ENCODE measurements at places on chromosomes 2 and 18.

- DNase-seq = peak; percentile 67
These were observed 38.5 kb downstream of the THAP4 start for GRCh38 chr2:241598487-241598886.

GRCh38 chr18:28365411-28365831, 188.5 kb upstream of the CDH2 start:
- peak; percentile 13 for DNase-seq

GRCh38 chr18:48027401-48027963, 97.0 kb upstream of the SMAD2 start:
- DNase-seq = no peak

DNA sequence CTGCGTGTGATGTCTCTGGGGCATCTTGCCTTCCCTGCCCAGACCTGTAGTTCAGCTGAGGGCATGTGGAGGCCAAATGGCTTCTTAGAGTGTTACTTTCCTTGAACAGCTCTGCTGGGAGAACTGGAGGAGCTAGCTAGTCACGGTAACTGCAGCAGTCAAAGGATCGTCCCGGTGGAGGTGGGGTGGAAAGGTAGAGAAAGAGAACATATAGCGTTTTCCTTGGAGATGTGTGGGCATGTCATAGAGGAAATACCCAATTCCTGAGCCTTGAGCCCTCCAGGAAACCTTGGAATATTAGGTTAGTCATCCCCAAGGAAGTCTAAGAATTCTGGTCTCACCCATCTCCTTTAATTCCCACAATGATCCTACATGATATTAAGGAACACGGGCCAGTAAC, 33.5 kb upstream of the IL37 start:
- no peak for DNase-seq

DNA sequence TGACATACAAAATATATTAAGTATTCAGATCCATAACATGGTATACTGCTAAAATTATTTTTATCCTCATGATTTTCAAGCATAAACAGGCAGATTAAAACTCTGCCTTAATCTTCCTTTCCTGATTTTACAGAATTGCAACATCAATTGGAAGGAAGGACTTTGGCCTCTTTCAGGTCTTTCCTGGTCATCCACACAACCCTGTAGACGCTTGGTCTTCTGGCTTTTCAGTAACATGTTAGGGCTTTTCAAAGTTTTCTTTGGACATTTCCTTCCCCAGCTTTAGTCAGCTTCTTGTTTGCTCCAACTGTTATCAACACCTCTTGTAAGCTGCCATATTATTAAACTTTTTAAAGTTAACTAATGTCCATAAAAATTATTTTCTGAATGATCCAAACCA, 1364.9 kb upstream of the NRXN1 start:
- DNase-seq = no peak

DNA sequence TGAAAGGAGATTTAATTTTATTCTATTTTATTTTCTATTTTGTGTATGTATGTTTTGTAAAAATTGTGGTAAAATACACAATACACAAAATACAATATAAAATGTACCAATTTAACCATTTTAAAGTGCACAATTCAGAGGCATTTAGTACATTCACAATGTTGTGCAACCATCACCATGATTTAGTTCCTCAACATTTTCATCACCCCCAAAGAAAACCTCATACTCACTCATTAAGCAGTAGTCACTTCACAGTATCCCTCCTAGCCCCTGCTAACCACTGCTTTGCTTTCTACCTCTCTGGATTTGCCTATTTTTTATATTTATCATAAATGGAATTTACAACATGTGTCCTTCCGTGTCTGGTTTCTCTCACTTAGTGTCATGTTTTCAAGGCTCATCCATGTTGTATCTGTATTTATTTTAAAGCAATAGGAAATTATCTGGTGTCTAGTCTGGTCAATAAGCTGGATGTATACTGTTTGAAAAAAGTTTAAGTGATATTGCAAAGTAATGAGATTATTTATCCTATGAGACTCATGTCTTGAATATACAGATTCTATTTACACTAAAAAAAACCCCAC, 77.9 kb upstream of the GLS start:
- no peak for DNase-seq

DNA sequence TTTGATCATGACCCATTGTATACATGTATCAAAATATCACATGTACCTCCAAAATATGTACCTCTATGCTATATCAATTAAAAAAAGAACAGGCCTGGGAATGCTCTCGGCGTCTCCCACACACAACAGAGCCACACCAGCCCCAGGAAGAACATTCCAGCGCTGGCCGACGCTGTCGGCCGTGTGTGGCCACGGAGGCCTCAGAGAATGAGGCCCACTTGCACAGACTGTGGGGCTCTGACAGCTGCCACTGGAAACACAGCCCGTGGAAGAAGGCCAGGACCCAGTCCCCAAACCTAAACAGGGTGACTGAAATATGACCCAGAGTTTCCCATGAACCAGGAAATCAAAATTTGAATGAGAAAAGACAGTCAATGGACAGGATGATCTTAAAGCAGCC, 69.7 kb downstream of the EIPR1 start:
- no peak for DNase-seq

GRCh38 chr2:85905891-85906290, 17.1 kb upstream of the ST3GAL5 start:
- no peak for DNase-seq

- no peak for DNase-seq
These were observed 986.0 kb downstream of the TSN start for GRCh38 chr2:122741403-122741802.

GRCh38 chr2:170660409-170660808, 54.7 kb upstream of the SP5 start:
- peak; percentile 21 for DNase-seq

DNA sequence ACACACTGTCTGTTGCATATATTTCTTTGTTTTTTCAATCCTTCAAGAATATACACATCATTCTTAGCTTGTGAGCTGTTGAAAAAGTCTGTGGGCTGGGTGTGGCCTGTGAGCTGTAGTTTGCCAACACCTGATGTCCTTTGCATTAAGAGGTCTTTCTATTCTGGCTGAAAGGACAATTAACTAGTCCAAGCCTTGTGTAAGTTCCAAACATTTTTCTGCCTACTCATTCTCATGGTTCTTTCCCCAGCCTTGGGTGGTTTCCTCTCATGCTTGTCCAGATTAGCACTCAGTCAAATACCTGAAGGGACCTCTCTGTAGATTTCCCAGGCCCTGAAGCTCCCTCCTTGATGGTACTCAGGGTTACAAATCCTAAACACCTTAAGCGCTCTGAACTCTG, 57.8 kb upstream of the NABP1 start:
- DNase-seq = no peak

DNA sequence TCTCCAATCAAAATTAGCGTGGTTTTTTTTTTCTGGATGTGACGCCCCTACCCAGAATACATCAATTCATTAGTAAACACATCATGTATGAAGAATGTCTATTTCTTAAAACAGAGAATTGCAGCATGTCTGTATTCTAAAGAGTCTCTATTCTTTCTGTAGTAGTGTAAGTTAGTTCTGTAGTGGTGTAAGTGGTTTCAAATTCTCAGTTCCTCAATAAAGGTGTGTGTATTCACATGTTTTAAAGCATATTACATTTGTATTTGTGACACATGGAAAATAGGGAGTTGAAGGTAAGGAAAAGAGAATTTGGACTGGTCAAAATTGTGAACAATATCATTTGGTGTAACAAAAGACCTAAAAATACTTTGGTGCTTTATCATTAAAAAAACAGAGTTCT, 8.0 kb upstream of the GPR75 start:
- no peak for DNase-seq

DNA sequence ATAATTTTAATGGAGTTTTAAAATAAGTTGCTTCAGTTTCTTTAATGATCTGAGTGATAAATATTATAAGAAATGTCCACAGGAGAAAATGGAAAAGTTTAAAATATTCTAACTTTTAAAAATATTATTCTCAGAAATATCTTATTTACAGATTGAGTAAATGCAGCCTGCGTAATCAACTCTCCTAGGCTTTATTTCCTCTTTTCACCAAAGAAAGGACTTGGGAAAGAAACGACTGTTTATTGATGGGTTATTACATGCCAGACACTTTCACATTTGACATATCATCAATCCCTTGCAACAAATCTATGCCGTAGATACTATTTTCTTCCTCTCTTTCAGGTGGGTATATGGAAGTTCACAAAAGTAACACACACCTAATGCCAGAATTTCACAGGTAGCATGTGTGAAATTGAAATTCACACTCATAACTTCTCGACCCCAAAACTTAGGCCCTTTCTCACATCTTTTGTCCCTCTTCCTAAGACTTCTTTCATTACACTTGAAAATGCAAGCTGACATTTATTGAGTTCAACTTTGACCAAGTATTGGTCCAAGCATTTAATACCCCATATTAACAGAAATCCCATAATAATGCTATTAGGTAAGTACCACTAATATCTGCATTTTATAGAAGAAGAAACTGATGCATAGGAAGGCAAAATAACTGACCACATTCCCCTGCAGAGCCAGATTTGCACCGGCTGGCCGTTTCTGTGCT, 49.2 kb downstream of the MYOM1 start:
- no peak for DNase-seq

GRCh38 chr2:169891593-169892298, 64.5 kb downstream of the UBR3 start:
- peak; percentile 37 for DNase-seq

GRCh38 chr18:8806100-8806797, 100.9 kb downstream of the MTCL1 start:
- peak; percentile 32 for DNase-seq

GRCh38 chr2:61151436-61151835, 10.6 kb upstream of the C2orf74 start:
- no peak for DNase-seq

DNA sequence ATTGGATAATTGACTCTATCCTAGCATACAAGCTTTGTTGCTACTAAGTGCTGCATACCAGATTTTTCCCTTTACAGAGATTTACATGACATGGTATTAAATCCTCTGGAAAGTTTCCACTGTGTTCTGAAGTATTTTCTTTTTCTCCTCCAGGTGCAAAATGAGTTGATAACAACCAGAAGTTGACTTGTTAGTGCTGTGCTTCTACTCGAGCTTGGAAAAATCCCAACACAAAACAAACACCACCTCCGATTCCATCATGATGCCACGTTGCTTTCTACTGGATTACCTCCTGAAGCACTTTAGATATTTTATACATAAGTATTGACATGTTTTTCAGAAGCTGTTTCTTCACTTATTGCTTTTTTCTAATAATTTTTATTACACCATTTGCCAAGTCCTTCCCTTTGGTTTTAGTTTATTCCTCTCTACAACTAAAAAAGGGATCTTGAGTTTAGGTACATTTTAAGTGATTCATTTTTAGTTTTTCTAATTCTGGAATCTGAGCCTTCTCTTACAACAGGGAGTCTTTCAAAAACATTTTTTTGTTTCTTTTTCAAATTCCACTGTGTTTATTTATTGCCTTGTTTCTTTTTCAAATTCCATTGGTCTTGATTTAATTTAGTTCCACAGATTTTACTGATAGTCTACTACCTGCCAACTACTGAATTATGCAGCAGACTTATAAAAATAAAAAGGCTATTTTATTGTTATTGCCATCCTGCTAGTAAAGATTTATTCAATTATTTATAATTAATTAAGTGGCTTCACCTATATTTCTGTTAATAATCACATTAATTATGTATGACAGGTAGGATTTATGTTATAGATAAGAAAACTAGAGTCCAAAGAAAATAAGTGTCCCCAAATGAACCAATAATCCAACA, 143.4 kb downstream of the PPP1R1C start:
- no peak for DNase-seq

DNA sequence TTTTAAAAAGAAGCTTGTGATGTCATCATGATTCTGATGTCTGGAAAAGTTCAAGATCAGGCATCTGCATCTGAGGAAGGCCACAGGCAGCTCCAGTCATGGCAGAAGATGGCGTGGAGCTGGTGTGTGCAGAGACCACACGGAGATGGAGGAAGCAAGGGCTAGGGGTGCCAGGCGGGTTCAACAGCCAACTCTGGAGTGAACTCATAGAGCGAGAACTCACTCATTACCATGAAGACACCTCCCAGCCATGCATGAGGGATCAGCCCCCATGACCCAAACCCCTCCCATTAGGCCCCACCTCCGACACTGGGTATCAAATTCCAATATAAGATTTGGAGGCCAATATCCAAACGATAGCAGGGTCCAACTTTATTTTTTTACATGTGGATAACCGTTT, 61.6 kb downstream of the KCNG2 start:
- no peak for DNase-seq

- peak; percentile 25 for DNase-seq
These were observed 21.6 kb downstream of the DSG4 start for GRCh38 chr18:31398191-31398590.

GRCh38 chr2:24822049-24822706, 29.0 kb downstream of the CENPO start:
- no peak for DNase-seq

- DNase-seq = no peak
These were observed 105.6 kb upstream of the NOL4 start for GRCh38 chr18:34330308-34330707.

- DNase-seq = no peak
These were observed 38.2 kb upstream of the EPHA4 start for GRCh38 chr2:221610255-221610654.

GRCh38 chr18:13877157-13877556, 38.2 kb downstream of the MC2R start:
- no peak for DNase-seq

- DNase-seq = no peak
These were observed 42.7 kb downstream of the SMAD4 start for GRCh38 chr18:51072586-51073313.

GRCh38 chr2:2889646-2890045, 488.0 kb downstream of the EIPR1 start:
- no peak for DNase-seq

DNA sequence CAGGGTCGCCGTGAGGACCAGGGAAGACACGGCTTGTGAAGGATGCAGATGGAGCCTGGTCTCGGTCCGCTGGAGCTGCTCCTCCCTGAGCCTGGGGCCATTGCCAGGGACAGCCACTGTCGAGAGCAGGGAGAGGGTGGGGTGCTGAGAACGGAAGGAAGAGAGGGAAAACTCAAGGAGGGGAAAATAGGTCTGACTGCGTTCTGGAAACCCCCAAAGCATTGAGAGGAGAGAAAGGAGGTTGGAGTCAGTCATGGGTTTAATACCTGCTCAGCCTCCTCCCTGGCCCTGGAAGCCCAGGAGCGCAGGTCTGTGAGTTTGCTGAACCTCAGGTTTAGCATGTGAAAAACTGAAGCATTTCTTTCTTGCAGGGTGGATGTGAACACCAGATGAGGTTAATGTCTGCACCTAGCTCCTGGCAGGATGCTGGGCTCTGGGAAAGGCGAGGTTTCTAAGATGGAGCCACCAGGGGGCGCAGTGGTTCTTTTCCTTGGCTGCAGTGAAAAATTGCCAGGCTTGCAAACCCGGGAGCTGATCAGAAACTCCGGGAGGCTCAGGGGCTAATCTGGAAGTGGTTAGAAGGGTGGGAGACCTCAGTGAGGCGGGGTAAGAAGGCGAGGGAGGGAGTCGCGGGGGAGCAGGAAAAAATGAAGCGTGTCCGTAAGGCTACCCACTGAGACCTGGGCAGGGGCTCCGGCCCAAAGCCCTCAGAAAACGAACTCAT, 33.6 kb upstream of the RNF149 start:
- DNase-seq = peak; percentile 93

Data from HT-29 (cell line).